ENCODE measurements at places on chromosomes 7 and 10.
A peak's percentile ranks its signal among the peaks of the same experiment; 100 is the strongest.

- no peak for DNase-seq
Observed at GRCh38 chr10:44459671-44460070, 74.8 kb upstream of the CXCL12 start.

- no peak for DNase-seq
Observed at GRCh38 chr10:35942057-35942456, 300.0 kb upstream of the FZD8 start.

DNA sequence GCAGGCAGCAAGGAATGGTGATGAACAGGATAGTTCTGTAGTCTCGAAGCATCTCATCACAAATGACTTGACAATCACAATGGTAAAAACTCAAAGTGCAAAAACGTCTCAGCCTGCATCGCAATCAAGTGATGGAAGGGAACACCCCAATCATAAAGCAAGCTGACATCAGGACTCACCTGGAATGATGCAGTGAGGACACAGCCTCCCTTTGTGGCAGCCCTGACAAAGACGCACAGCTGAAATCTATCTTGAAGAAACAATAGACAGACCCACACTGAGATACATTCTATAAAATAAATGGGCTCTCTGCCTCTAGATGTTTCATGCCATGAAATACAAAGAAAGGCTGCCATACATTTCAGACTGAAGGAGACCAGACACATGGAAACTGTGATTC lies 748.0 kb upstream of the IGFBP3 start:
- DNase-seq, result no peak

DNA sequence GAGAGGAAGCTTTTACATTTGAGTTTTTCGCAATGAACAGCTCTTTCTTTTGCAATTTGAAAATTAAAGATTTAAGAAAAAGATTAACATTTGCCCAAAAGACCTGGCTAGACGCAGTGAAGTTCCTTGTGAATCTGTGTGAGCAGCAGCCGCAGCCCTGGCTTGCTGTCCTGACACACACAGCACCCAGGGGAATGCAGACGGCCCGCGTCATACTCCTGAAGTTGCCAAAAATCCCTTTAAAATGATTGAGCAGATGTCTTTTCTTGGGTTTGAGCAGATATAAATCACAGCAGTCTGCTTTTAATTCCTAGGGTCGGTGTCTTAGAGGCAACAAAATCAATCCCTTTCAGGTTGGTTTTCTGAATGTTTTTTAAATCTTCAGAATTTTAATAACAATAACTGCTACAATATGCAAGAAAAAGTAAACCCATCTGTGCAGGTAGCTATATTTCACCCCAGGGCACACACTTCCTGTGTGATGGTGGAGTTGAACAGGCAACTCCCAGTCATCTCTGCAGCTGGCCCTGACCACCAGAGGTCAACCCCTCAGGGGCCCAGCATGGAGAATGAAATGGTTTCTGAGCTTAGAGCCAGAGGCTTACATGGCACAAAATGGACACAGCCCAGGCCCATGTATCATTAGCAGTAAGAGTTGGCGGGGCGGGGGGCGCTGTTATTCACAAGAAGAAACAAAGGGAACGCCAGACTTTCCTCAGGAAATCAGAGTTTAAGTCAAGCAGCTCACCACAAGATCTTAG lies 32.2 kb upstream of the TRIL start:
- DNase-seq, result peak; percentile 80

- no peak for DNase-seq
Observed at GRCh38 chr10:12785415-12785831, 216.1 kb downstream of the CCDC3 start.

DNA sequence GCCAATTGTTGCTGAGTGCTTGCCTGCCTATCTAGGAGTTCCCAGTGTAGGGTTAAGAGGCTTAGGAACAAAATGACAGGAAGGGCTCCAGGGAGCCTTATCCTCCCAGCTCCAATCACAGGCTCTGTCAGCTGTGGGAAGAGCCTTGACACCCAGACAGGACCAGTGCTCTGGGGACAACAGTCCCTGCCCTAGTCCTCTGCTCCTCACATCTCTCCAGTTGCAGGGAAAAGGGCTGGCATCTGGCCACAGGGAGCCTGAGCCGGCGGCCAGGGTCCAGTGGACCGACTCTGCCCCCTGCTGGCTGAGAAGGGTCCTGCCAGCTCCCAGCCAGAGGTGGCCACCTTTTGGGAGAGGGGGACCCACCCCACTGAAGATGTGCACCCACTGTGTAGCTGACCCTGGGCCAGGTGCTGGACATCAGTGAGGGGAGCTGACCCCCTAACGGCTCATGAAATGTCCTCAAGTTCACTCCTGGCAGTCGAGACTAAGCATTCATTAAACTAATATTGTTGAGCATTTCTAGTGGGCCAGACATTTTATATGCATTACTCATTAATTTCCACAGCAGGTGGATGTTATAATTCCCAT lies 17.6 kb downstream of the DNAJB12 start:
- DNase-seq, result peak; percentile 50

DNA sequence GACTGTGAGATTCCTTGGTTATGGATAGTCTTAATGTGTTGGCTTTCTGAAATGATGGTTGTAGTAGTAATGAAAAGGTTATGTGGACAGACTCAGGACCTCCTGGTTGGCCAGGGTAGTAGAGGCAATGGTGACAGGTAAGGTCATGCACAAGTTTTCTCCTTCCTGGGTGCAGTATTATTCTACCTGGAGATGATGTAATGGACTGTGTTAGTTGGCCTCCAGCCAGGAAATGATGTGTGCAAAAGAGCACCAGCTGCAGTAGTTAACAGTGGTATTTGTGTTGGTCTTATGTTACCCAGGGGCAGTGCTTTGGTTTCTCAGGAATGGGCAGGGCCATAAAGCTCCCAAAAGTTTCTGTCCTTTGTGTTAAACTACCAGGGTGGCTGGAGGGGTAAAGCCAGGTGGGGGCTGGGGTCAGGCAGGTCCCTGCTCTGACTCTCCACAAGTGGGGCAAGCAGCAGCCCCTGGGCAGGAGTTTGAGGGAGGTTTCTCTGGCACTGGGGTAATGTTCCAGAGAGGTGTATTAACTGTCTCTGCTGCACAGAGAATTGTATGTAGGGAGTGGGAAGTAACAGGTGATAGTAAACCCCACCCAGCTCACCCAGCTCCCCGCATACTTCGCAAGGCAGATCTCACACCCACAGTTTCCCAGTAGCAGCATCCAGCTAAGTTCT lies 36.3 kb downstream of the GPR22 start:
- DNase-seq, result peak; percentile 77

DNA sequence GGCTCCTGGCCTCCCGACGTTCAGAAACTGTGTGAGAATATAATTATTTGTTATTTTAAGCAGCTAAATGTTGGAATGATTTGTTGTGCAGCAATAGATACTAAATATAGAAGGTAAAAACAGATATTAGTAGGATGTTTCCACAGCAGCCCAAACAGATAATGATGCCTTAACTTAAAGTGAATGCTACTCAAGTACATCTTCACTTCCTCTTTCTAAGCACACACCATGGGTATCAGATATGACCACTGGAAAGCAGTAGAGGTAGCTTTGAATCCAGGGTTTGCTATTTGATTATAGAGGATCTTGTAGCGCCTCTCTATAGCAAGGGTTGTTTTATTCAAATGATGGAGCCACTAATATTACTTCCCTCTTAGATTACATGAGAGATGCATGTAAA lies 38.2 kb upstream of the BET1 start:
- DNase-seq, result no peak

DNA sequence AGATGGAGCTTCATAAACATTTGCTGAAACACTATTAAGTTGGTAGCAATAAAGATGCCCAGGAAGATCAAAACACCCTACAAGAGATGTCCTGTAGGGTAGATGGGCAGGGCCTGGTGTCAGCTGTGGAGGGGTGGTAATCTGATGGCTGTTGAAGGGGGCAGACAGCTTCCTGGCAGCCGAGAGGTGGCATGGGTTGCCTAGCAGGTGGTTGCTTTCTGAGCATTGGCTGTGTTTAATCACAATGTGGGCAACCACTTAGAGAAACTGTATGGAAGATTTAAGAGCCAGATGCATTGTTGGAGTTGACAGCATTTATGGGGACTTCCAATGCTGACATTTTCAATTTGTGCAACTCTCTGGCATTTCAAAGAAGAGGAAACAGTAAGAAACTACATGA lies 79.9 kb upstream of the SLC26A5 start:
- no peak for DNase-seq

DNA sequence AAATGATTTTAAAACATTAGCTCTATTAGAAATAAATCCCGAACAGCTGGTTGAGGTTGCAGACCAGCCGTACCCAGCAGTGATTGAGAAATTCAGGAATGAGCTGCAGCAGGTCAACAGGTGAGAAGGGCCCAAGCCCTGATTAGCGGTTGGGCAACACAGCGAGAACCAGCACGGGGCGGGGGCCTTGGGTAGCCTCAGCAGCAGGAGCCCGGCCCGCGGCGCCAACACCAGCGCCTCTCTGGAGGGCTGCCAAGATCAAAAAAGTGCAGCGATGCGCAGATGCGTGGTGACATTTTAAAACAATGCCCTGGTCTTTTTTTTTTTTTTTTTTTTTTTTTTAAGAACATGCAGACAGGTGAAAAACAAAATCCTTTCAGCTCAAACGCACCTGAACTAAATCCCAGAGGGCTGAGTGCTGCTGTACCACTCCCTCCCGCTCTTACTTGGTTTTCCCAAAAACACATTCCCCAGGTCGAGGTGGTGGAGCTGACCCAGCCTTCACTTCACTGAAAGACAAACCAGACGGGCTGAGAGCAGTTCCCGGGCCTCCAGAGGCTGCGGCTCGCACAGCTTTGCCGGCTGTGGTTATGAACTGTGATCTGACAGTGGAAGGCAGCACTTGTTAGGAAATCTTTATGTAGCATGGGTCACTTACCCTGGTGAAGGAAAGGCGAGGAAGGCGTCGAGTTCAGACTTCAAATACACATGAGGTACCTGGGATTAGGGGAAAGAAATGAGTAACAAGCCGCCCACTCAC lies 579.4 kb downstream of the SDK1 start:
- peak; percentile 93 for DNase-seq

GRCh38 chr7:136878878-136879277 lies 10.4 kb downstream of the CHRM2 start:
- no peak for DNase-seq

DNA sequence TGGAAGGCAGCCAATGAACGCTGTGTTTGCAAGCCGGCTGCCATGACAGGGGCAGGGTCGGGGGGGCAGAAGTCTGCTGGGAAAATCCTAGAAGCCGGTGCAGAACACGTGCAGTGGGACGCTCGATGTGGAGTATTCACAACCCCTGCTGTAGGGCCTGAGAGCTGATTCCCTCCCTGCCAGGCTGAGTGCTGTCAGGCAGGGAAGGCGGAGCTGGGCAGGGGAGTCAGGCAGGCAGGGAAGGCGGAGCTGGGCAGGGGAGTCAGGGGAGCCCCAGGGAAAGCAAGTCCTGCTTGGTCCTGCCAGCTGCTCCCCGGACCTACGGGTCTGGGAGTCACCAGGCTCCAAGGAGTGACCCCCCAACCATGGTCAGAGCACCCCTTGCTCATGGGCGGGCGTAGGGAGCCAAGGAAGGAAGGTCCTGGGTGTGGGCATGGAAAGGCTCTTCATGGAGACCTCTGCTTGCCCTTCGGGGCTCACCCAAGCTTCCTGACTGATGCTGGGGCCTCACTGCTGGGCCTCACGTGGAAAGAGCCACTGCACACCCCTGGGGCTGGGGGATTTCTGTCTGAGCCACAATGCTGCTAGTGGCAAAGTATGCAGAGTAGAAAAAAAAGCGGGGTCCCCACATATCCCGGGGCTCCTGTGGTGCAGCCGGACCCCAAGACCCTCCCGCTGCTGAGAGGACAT lies 4.2 kb downstream of the CNPY1 start:
- DNase-seq, result no peak

GRCh38 chr7:35518767-35519166 lies 176.2 kb downstream of the HERPUD2 start:
- DNase-seq, result no peak

- DNase-seq, result no peak
Observed at GRCh38 chr10:43607199-43607573, 948 bp downstream of the ZNF485 start.

DNA sequence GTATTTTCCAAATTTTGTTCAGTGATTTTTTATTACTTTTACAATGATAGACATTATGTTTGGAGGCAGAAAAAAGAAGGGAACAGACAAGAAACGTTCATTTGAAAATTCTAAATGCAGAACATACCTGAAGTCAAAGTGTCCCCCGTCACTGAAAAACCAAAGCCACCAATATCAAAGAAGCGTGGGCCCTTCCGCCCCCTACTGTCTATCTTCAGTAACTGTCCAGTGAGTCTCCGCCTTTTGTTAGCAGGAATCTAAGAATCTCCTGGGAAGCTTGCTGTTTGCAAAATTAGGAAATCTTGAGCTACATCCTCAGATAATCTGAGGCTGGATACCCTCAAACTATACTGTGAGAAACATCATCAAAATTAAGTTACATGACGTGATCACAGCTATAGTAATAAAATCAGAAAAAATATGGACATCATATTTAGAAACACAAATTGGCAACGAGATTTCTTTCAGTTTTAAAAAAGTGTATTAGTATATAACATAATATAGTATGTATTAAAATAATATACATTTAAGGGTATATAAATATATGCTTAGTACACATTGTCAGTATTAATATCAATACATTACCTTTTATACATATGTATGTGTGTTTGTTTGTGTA lies 169.3 kb upstream of the AKR1E2 start:
- DNase-seq, result peak; percentile 47

DNA sequence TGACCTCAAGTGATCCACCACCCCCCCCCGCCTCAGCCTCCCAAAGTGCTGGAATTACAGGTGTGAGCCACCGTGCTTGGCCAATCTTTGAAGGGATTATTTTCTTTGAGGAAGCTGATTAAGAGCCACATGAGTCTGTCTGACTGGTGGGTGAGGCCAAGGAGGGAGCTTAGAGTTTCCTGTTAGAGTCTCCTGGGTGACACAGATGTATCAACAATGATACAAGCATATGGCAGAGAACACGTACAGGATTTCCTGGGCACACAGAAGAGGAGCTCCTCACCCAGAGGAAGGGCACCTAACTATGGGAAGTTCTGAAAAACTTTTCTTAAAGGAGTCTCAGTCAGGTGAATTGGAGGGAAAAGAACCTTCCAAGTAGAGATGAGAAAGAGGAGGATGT lies 69.4 kb downstream of the GOLGA7B start:
- DNase-seq, result peak; percentile 29

DNA sequence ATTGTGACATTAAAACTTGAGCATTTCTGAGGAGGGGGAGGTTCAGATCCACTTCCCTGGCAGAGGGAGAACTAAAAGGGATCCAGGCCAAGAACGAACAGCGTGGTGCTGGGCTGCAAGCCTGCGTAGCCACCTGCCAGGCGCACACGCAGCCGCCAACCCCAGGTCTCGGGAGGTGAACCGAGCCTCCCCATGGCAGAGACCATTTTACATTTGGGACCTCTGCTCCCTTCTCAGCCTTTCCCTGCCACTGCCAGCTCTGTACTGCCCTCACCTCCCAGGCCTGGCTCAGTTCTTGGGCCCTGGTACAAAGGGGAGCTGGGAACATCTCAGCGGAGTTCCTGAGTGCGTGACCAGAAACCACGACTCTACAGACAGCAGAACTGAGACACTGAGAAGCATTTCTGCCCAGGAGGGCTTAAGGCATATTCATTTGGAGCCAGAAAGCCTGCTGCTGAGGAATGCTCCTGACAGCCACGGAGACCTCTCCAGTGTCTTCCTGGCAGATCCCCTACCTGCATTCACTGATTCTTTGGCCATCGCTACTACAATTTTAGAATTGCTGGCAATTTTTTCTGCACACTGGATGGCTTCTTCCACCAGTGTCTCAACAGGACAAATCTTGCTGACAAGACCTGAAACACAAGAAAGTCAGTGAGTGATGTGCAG lies 7.6 kb downstream of the ECHS1 start:
- DNase-seq, result no peak
